ENCODE measurements at places on chromosomes 4 and X.

DNA sequence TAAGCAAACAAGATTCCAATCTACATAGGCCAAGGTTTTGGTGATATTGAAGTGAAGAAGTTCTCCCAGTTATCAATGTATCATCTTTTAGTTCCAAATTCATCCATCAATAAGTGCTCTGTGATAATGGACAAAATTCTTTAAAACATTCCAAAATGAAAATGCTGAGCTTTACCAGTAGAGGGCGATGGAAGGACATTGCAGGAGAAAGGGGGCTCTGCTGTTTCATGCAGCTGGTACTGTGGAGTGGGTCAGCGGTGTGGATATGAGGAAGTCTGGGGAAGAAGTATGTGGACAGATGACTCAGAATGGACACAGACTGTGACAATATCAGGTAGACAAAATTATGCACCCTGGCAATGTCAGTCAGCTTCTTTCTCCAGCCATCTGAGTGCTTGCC is 46.6 kb upstream of the HS6ST2 start:
- DNase-seq: peak; percentile 25

DNA sequence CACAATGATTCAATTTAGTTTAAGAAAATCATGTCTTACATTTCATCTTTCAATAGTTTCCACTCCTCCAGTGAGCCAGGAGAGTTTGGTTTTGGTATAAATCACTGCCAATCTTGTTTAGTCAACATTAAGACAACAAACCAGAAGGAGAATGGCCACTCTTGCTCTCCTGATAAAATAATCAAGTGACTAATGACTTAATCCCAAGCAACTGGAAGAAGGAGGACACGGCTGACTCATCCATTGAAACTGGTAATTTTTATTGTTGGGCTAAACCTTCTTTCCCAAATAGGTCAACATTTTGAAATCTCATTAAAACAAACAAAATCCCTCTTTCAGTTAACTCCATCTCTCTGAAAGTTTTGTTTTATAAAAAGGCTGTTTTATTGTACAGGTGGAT is 230.2 kb downstream of the CLCN4 start:
- peak; percentile 3 for DNase-seq

DNA sequence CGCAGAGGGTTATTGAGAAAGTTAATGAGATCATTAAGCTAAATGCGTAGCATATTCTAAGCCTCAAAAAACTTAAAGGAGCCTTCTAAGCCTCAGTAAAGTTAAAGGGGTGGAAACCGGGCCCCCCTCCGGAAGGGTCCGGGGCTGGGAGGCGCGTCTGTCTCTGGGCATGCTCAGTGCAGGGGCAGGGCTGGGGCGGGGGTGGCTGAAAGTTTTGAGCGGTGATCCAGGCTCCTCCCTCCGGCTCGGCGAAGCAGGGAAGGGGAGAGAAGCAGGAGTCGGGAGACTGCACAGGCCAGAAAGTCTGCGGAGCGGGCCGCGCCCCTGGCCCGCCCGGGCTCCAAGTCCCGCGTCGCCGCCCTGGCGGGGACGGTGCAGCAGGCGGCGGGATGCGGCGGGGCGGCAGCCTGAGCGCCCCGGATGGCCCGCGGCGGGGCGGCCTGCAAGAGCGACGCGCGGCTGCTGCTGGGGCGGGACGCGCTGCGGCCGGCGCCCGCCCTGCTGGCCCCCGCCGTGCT is at the start of gene EVC:
TSS of gene EVC (plus strand) at position 241 of the 518 bp plus-strand sequence. CDS start at position 421, 180 bp downstream.
- peak; percentile 86 for DNase-seq

DNA sequence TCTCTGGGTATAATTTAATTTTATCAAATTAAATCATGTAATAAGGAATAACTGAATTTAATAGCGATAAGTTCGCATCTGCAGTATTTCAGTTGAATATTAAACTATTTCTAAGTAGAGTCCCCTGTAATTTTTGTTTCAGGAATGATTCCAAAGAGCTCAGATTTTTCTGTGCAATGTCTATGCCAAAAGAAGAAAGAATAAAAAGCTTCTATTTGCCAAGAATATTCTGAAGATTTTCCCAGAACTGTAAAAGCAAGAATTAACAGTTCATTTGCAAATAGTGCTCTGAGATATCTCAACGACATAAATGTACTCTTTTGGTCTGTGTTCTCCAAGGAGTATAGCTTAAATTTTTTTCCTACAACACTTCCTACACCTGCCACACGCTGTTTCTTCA is 1242.8 kb upstream of the DIAPH2 start:
- no peak for DNase-seq

- DNase-seq: no peak
These were observed 175.8 kb upstream of the PDE5A start for GRCh38 chr4:119804404-119804803.

DNA sequence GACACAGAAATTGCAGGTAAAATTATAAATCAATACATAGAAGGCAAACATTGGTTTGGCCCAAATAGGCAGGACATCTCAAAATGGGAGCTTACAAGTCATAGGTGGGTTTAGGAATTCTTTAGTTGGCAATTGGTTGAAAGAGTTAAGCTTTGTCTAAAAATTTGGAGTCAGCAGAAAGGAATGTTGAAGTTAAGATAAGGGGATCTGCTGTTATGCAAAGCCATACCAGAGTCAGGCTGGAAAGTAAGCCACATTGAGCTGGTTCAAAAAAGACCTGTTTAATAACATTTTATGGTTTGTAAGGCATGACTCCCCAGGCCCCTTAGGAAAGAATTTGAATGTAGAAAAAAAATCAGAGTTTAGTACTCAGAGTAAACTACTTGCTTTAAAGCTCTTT is 92.6 kb downstream of the IL13RA2 start:
- DNase-seq: peak; percentile 55

DNA sequence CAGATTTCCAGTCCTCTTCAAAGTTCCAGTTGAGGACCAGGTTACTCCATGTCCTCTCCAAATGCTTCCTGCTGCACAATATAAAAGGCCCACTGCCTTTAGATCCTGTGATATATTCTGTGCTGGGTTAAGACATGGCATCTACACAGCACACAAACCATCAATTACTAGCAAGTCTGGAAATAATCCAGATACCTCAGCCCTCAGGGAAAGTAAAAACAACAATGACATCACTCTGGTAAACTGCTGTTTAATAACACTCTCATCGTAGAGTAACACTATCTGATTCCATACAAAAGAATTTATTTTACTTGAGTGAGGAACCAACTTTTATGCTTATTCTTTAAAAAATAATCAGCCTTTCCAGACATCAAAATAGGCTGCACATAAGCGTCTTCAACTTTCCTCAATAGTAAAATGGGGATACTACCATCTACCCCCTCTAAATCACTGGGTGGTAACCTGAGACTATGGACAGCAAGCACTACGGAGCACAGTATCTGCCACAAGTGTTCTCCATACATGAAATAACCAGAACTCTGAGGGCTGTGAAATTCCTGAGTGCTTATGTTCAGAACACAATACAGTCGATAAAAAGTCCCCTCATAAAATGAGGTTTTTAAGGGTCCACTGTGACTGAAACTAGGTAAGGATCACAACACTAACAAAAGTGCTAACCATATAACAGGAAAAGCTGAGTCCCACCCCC is 53.4 kb downstream of the ABCG2 start:
- DNase-seq: peak; percentile 82

GRCh38 chr4:137129441-137129840 is 402.9 kb downstream of the PCDH18 start:
- peak; percentile 62 for DNase-seq

DNA sequence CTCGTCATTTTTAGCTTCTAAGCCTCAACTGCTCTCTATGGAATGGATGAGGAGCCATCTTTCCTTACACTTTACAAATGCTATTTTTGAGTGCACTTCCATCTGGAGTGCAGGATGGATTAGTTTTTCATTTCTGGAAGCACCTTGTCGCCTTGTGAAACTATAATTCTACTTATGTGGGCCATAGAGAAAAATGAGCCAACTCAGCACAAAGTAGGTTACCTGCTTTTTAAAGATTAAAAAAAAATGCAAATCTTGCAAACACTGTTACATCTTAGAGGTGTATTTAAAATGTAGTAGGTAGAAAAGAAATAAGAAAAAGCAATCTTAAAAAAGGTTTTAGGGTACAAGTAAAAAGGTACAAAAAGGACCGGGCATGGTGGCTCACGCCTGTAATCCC is 10.9 kb downstream of the BOD1L1 start:
- no peak for DNase-seq

DNA sequence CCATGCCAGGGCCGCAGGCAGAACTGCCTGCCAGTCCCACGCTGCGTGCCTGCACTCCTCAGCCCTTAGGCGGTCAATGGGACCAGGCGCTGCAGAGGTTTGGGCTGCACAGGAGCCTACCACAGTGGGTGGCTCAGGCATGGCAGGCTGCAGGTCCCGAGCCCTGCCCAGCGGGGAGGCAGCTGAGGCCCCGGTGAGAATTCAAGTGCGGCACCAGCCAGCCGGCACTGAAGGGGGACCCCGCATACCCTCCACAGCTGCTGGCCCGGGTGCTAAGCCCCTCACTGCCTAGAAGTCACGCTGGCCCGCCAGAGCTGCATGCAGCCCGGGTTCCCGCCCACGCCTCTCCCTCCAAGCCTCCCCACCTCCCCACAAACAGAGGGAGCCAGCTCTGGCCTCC is 302.5 kb upstream of the UGT8 start:
- DNase-seq: no peak

GRCh38 chr4:180695851-180696250 is 1547.4 kb upstream of the TENM3 start:
- DNase-seq: peak; percentile 91

DNA sequence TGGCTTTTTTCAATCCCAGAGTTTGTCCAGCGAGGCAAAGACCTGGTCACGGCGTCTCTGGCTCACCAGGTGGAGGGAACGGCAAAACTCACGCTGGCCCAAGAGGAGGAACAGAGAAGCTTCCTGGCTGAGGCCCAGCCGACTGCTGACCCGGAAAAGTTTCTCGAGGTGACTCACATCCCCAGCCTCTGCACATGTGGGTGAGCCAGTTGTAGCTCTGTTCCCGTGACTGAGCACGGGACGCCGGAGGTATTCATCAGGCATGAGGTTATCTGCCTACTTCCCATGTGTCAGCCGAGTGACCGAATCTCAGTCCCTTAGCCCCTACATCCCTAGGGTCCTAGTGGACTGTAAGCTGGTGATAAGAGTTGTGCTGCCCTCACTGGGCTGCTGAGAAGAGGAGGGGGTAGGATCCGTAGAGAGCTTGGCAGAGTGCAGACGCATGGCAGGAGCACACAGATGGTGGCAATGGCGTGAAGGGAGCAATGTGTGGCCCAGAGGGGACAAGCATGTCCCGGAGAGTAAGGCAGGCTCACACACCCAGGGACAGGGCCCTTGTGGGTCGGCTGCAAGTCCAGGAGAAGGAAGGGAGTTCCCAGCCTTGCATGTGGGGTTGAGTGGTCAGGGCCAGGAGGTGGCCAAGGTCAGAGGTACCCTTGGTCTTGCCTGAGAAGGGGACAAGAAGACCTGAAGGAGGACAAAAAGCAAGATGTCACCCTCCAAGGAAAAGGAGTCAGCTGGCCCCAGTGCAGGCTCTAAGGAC is 42.9 kb downstream of the EVC start:
- peak; percentile 79 for DNase-seq

DNA sequence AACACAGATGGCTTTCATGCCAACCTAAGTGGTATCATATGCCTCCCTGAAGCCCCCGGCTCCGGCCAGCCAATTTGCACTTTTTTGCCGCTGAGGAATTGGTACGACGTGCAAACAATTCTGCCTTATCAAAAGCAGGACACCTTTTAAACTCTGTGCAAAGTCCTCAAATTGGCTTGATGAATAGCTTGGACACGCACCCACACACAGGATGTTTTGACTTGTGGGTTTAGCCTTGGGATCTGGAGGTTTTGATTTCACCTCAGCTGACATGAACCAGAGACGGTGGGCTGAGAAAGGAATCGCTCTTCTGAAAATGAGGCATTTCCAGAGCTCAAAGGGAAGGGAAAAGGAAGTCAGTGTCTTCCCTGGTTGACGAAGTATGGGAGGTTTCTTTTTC is 110.8 kb upstream of the SHOX start:
- peak; percentile 57 for DNase-seq

- no peak for DNase-seq
These were observed 12.8 kb upstream of the AKAP17A start for GRCh38 chrX:1578511-1579173.

DNA sequence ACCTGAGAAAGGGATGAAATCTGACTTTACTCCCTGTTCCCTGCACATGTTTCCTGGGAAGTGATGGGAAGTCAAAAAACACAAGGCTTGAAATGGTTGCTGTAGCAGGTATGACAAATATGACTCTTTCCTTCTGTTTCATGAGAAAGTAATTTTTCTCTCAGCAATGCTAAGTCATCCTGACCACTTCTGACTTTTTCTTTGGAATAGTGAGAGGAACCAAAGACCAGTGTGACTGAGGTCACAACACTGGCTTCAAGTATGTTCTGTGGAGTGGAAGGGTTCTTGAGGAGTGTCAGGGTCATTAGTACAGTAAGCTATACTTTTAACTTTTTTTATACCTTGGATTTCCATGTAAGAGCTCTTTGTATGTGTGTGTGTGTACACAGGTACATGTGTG is 225.3 kb downstream of the PPP3CA start:
- DNase-seq: no peak

DNA sequence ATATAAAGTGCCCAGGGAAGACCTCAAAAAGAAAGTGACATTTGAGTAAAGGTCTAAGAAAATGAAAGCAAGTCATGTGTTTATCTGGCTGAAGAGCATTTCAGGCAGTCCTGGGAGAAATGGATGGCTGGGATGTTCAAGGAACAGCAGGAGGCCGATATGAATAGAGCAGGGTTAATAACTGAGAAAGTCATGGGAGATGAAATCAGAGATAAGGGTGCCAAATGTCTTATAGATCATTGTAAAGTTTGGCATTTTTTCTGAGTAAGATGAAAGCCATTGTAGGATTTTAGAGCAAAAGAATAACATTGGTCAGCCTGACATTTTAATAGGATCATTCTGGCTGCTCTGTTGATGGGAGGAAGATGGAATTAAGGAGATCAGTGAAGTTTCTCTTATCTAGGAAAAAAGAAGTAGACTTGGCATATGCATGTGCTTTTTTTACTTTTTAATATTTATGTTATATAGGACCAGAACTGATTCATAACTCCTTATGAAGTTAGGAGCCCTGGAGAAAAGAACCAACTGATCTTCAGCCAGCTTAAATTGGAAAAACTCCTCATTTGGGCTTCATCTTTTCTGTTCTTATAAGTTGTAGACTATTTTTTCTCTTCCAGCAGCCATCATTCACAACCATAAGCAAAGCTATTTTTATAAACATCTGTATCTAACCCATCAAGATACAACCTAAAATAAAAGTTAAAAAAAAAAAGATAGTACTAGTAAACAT is 18.6 kb downstream of the AIMP1 start:
- peak; percentile 63 for DNase-seq

DNA sequence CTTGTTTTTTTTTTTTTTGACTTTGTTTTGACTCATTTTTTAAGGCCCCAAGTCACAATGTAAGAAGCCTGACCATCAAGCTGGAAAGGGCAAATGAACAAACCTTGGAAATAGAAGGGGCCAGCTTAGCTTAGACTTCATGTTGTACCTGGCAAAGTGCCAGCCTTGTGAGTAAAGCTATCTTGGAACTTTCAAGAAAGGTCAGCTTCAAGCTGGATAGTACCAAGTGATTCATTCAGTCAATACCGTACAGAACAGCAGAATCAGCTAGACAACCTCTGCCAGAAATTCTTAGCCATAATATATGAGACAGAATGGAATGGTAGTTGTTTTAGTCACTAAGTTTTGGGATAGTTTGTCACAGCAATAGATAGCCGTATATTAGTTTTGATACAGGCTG is 1492.2 kb upstream of the TENM3 start:
- DNase-seq: peak; percentile 35

GRCh38 chr4:172786039-172786792 is 382.4 kb upstream of the GALNT7 start:
- DNase-seq: peak; percentile 55

GRCh38 chr4:100913685-100914084 is 395.9 kb upstream of the EMCN start:
- DNase-seq: no peak
